ENCODE measurements at places on chromosomes 4 and X.
A peak's percentile ranks its signal among the peaks of the same experiment; 100 is the strongest.

GRCh38 chr4:80156410-80156809, 40.9 kb upstream of the PRDM8 start:
- DNase-seq: no peak

- peak; percentile 40 for DNase-seq
Measured at GRCh38 chrX:2628751-2629315, 62.3 kb upstream of the CD99 start.

DNA sequence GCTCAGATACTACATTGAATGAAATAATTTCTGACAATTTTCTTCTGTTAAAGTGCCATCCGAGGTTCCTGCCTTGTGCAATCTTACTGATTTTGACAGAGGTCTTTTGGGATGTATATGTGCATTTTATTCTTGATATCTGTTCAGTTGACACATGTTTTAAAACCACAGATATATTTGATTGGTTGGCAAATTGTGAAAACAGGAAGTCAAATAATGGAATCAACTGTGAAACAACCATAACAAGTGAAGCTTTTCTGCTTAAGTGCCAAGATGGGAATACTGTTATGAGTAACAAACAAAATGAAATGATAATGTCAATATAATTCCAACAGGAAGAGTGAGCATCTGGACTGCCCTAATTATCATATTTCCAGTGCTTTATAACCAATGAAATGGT, 84.9 kb upstream of the TET2 start:
- no peak for DNase-seq

DNA sequence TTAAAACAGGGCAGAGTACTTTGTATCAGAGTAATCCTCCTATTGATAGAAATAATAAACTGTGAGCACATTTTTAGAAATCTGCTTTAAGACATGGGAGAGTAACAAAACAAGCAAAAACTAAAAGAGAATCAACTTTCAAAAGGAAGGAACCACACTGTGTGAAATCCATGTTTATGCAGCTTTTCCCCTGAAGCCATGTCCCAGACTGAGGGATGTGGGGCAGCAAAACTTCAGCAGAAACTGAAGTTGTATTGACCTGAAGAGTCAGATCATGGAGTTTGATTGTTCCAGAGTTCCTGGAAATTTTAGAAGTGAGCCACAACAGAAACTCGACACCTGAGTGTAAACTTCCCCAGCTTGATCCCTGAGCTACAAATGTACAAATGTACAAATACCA, 53.2 kb downstream of the COMMD8 start:
- DNase-seq: no peak

GRCh38 chr4:56283375-56283774, 103.9 kb downstream of the AASDH start:
- no peak for DNase-seq

- no peak for DNase-seq
Measured at GRCh38 chr4:77872723-77873445, 10.3 kb downstream of the MRPL1 start.

DNA sequence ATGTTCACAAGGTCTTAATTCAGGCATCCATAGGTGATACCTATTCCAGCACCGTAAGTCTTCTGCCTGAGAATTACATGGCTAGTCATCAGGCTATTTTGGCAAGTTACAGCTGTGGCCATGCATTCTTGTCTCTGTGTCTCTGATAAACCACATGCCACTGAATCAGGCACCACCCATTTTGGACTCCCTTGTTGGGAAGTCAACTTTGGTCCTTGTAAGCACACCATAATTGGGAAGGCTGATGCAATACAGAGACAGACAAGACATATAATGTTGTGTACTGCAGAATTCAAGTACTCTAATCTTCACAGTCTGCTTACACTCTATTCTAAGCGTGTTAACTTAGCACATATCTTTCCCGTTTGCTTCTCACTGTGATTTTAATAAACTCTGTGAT, 483.7 kb upstream of the FTHL17 start:
- no peak for DNase-seq

- DNase-seq: no peak
Measured at GRCh38 chr4:52102587-52102986, 51.5 kb downstream of the SPATA18 start.

GRCh38 chr4:66575008-66575696, 904.9 kb upstream of the EPHA5 start:
- peak; percentile 64 for DNase-seq

GRCh38 chr4:165580351-165580905, 201.6 kb downstream of the CPE start:
- DNase-seq: no peak

DNA sequence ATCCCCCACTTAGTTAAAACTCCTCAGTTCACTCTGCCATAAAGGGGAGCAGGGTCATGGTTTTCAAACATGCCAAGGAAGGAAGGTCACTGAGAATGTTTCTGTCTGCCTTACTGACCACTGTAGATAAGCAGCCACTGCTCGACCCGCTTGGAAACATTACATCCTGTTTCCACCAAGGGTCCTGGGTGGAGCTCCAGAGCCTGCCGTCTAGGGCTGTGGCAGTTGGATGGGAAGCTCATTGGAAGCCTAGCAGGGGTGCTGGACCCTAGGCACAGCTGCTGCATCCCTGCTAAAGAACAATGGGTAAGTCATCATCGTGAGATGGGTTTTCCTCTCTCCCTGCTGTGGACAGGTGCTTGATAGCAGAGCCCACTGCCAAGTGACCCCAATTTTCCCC, 76.0 kb upstream of the SRD5A3 start:
- no peak for DNase-seq

DNA sequence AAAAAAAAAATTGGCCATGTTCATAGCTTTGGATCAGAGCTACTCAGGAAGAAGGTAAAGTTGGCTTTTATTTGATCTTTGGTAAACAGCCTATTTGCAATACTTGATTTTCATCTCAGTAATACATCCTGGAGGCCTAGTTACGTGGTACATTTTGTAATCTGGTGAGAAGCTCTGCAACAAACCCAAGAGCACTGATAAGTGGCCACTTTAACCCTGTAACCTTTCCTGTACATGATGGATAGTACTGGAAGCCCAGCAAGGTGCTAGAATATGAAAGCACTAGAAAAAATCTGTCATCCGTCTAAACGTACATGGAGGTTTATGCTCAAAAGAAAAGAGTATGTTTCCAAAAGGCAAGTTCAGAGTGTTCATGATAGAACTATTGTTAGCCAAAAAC, 88.3 kb upstream of the BMP2K start:
- DNase-seq: no peak

DNA sequence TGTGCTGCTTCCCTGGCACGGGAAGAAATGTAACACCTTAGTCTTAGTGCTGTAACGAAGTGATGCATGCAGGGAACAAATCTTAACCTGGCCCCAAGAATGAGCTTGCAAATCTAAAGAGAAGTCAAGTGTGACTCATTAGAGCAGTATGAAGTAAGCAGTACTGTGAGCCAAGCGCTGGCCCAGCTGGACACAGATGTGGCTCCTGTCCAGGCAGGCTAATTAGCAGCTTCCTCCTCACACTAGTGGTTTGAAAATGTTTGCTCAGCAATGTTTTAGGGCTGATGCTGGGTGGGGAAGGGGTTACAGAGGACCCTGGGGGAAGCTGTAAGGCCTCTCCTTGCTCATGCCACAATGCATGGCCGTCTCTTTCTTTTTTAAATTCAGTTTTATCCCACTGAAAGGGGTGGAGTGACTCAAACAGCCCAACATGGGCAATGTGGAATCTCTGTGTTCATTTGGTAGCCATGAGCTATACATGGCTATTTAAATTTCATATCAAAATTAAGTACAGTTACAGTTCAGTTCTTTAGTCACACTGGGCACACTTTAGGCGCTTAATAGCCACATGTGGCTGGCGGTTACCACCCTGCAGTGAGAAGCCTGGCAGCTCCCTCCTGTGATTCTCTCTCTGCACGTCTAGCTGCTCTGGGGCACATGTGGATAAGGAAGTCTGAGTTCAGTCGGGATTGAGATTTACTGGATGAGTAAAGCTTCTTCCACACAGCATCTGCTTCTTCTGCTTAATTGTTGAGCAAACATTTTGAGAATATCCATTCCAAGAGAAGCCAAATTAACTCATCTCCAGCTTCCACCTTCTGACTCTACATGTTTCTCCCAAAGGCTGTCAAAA, 48.8 kb downstream of the MAP7D2 start:
- DNase-seq: peak; percentile 85

- DNase-seq: no peak
Measured at GRCh38 chrX:54602563-54602962, 72.5 kb downstream of the GNL3L start.

- DNase-seq: no peak
Measured at GRCh38 chr4:75289914-75290582, 224.2 kb downstream of the RCHY1 start.

DNA sequence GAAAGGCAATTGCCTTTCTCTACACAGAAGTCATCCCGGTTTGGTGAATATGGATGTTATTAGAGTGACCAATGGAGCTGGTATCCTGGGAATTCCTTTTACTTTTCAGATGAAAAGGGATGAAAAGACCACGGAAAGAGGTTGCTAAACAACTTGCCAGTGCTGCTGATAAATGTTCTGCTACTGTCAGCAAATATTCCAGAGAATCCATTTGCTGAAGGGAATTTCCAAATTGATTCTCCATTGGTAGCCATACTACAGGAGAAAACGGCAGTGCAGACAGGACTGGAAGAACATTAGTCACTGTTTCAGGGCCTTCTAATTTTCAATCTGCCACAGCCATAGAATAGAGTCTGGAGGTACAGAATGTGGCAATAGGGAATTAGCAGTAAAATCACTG, 451.5 kb downstream of the PCDH11X start:
- no peak for DNase-seq

- DNase-seq: no peak
Measured at GRCh38 chr4:25271866-25272265, 38.0 kb downstream of the PI4K2B start.

GRCh38 chr4:79882806-79883205, 190.2 kb downstream of the ANTXR2 start:
- no peak for DNase-seq

DNA sequence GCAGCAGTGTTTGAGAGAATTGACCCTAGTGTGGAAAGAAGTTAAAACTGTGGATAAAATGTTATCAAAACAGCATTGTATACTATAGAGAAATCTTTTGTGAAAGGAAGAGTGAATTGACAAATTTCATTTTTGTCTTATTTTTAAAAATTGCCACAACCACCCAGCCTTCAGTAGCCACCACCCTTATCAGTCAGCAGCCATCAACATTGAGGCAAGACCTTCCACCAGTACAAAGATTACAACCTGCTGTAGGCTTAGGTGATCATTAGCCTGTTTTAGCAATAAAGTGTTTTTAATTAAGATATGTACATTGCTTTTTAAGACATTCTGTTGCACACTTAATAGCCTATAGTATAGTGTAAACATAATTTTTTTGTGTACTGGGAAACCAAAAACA, 91.1 kb downstream of the NFKB1 start:
- DNase-seq: no peak

DNA sequence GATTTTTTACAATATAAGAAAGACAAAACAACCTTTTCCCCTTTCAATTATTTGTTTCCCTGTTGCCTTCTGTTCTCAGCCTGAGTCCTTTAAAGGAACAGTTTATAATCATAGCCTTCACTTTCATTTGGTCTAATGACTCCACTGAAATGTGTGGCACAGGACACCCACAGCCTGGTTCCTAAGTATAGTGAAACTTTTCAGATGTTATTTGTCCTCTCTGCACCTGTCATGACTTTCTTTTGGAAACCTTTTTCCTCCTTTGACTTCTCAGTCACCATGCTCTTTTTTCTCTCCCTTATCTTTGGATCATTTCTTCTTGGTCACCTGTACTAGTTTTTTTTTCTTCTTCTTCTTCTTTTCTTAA, 237.8 kb upstream of the ANXA3 start:
- no peak for DNase-seq

DNA sequence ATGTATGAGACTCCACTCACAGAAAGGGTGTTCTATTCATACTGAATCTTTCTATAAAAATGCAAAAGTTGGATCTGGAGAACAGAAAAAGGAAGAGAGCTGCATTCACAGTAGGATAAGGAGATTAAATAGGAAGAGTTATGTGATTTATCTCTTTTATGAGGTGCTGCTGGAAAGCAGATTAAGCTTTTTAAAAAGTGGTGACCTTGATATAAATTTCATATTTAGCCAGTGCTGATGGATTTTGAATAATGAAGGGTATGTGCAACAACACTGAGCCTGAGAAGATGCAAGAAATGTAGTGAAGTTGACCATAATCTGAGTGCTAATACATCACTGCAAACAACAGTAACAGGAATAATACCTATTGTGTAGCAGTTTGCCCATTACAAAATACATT, 795.6 kb downstream of the IL1RAPL1 start:
- no peak for DNase-seq

DNA sequence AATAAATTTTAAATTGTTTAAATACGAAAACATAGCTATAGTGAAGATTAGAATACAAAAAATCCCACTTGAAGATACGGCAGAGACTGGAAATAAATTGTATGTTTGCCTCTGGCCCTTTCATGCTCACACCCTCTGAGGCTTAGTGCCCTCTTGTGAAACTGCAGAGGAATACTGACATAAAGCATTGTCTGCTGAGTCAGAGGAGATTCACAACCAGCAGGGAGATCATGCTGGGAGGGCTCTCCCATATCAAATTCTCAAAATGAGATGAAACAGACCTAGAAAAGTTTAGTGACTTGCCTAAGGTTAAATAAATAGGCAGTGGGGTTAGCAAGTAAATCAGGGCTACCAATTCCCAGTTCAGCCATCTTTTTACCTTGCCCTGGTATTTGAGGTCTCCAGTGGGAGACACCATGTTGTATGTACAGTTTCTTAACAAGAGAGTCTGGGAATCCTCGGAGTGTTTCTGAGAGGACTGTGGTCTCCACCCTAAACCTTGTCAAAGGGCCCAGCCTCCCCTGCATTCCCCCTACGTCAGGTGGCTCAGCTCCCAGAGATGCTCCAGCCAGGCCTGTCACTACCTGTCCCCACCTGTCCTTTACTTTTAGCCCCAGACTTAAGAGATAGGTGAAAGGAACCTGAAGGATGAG, 581.4 kb upstream of the DIPK2B start:
- DNase-seq: peak; percentile 37

DNA sequence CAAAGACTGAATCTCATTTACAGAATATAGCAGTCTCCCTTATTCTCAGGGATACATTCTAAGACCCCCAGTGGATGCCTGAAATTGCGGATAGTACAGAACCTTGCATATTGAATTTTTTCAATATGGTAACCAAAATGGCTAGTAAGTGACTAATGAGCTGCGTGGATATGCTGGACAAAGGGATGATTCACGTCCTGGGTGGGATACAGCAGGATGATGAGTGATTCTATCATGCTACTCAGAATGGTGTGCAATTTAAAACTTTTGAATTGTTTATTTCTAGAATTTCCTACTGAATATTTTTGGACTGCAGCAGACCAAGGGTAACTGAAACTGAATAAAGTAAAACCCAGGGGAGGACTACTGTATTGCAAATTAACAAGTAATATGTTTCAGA, 66.7 kb downstream of the STAG2 start:
- DNase-seq: no peak

DNA sequence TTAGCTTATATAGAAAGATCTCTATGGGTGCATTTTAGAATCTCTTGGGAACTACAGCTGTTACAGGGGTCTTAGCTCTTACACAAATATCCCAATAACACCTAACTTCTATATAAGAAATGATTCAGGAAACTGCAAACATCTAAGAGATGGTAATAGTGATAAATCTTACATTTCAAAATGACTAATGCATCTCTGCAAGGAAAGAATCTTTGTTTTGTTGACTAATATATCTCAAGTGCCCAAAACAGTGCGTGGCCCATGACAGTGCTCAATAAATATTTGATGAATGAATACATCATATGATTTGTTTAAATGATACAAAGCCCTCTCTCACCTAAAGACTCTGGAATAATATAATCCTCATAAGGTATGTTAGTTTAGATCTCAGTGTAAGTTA, 47.5 kb downstream of the CENPE start:
- no peak for DNase-seq

Measured in PC-9 (cell line).